Dermis microvascular lymphatic vessel endothelial cell (primary cell): ENCODE measurements at places on chromosomes 2 and 18. TPM values are rescaled to one million over a fixed set of nuclear protein-coding genes. Genes with fewer than 3 reads are reported as not detected.

DNA sequence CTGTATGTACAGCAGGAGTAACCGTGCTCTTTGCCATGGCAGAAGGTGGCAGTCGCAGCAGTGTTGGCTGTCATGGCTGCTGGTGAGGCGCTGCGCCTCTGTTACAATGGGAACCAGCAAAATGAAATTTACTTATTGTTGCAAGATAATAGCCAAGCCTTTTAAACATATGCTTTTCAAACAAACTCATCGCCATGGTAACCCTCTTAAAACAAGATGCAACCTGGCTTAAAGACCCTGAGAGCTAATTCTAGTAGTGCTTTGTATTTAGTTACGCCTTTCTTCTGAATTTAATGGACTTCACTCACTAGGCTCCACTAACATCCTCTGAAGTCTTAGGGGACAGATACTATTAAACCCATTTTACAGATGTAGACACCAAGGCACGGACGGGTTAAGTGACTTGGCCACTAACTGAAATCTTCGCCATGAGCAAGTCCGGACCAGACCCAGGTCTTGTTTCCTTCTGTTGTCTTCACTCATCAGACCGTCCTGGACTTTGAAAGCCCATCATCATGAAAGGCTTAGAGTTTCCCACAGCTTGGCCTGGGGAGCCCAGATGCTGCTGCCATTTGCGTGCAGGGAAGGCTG is 111.6 kb upstream of the ODC1 start:
- no peak for DNase-seq

GRCh38 chr2:23689891-23690290 is 237.0 kb downstream of the ATAD2B start:
- DNase-seq: no peak

DNA sequence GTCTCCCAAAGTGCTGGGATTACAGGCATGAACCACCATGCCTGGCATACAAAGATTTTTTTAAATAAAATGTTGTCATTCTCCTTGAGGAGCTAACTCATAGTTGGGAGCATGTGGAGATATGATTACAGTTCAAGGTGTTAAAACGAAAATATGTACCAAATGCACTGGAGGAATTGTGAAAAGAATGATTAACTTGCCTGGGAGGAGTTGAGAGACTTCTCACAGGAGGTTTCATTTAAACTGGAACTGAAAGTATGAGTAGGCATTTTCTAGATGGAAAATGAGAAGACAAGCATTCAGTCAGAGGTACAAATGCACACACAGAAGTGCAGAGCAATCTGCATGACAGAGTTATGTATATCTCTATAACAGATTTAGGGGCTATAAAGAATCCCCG is 126.6 kb upstream of the PDE1A start:
- DNase-seq: no peak

GRCh38 chr18:10170375-10170774 is 256.6 kb downstream of the VAPA start:
- DNase-seq: peak; percentile 60

DNA sequence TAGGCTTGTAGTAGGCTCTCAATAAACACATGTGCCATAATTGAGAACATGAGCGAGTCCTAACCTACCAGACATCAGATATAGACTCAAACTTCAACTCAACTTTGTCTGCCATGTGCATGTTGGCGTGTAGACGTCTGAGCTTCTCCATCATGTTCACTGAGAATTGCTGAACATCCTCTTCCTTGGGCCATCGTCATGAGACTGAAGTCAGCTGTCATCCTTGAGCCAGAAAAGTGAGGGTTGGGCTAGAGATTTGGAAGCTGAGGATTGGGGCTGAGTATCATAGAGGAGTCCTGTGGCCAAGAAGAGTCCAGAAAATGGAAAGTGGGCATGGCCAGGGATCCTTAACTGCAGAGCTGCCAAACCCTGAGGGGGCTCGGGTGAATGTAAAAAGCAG is 7.8 kb upstream of the EFR3B start:
- DNase-seq: no peak

- no peak for DNase-seq
Measured at GRCh38 chr2:182541268-182541667, 114.4 kb upstream of the PDE1A start.

DNA sequence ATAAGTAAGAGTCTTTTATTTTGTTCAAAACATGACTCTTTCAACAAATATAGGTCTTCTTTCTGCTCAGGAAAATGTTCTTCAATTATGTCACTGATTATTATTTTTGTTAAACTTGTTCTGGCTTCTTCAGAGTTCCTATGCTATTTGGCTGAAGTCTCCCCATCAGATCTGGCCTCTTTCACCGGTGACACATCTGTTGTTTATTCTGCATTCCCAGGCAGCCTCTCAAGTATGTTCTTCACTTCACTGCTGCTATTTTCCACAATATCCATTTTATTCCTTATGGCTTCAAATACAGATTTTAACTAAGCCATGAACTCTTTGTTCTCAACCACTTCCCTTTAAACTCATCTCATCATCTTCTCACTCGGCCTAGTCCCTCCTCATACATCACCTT is 45.7 kb downstream of the HDAC4 start:
- DNase-seq: no peak

DNA sequence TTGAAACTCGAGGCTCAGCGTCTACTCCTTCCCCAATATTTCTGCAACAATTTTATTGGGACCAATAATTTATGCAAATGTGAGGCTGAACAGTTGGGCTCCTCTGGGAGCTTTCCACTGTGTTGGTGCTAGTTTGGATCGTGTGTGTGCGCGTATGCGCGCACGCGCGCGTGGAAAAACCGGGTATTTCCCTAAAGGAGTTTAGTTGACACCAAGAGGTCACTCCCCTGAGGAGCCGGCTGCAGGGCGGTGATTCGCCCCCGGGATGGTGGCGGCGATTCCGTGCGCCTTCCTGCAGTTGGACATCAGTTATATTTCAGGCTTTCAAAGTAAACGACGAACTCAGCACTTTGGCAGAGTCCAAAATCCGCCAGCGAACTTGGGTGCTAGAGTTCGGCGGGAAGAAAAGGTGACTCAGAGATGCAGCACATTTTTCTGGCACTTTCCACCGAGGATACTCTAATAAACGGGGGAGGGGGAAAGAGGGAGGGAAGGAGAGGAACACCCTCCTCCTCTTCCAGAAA is 186.5 kb upstream of the FANCL start:
- no peak for DNase-seq

DNA sequence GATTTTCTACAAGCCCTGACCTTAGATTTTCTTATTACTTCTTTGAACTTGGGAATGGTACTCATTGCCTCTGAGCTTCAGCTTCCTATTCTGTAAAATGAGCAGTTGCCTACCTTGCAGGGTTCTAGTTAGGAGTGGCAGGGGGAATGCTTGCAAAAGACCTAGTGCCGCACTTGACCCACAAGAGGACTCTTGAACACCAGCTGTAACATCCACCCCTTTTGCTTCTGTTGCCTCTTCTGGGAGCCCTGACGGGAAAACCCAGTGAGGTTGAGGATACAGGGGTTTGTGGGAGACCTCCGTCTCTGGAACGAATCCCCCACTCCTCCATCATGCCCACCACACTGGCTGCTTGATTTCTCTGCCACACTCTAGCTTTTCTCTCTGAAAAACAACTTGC is 27.1 kb upstream of the LBH start:
- no peak for DNase-seq

GRCh38 chr2:85255456-85255812 is 72.4 kb downstream of the TGOLN2 start:
- no peak for DNase-seq

GRCh38 chr2:6876309-6876708 is 1.3 kb upstream of the RSAD2 start:
- DNase-seq: no peak

- DNase-seq: no peak
Measured at GRCh38 chr2:218077464-218078216, 8.6 kb downstream of the RUFY4 start.

DNA sequence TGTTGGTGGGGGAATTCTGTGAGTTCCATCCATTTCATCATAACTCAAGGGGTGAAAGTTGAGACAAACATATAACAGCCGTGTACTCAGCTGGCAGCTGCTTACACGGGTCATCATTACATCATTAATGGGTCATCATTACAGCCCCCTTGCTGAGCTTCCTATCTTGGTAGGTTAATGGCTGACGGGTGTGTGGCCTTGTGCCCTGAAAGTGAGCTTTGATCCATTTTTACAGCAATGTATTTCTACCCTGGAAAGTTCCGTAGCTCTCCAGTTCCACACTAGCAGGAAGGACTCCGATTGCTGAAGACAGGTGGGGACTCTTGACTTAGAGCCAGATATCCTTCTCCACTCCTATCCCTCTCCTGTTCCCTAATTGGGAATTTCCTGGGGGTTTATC is 105.2 kb upstream of the DLX2 start:
- peak; percentile 51 for DNase-seq

- DNase-seq: peak; percentile 71
Measured at GRCh38 chr2:27049422-27050280, 1.8 kb upstream of the AGBL5 start.

DNA sequence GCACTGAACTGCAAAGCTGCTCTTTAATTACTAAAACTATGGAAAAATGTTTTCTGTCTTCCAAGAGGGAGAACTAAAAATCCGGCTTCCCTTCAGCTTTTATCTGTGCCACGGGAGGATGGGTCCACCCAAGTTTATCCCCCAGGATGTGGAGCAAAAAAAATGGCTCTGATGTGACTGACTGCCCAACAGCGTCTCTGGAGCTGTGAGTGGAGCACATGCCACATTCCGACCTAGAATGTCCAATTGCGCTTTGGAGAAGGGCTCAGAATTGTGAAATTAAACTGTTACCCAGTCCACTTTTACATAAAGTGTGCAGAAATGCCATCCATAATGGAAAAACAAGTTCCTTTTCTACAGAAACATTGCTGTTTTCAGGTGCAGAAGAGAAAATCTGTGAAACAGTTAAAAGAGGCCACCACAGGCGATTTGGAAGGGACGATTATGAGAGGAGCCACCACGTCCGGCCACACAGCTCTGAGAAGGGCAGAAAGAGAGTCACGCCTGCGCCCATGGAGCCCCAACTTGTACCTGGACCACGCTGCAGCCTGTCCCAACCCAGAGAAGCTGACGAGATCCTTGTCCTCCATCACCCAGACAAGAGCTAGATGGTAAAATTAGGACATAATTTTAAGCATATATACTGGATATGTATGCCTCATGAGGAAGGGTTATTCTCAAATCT is 99.9 kb upstream of the TPO start:
- DNase-seq: no peak

DNA sequence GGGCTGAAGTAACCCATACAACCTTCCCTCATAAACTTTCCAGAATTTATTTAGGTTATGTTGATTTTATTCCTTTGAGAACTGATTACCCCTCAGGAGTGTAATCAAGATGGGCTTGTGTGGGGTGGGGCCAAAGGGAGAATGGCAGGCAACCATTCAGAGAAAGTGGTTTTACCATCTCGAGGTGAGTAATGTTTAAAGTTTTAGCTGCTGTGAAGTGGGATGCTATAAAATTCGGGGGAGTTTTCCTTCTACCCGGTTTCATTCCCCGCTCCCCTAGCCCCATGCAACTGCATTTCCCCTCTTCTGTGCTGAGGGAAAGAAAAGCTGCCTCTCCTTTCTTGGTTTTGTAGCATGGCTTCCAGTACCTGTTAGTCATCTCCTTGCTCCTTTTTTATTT is 34.7 kb downstream of the MAP4K4 start:
- DNase-seq: no peak

- no peak for DNase-seq
Measured at GRCh38 chr2:172437419-172438341, 10.3 kb downstream of the ITGA6 start.

DNA sequence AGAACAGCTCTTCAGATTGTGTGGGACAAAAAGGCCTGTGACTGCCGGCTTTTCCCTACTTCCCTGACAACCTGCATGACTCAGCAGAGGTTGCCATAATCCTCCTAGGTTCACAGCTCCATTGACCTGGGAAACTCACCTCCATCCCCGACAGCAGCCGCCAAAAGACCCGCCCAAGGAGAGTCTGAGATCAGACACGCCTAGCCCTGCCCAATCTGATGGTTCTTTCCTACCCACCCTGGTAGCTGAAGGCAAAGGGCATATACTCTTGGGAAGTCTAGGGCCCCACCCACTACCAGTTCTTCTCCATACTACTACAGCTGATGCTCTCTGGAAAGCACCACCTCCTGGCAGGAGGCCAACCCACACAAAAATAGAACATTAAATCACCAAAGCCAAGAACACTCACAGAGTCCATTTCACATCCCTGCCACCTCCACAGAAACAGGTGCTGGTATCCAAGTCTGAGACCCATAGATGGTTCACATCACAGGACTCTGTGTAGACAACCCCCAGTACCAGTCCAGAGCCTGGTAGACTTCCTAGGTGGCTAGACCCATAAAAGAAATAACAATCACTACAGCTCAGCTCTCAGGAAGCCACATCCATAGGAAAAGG is 140.6 kb downstream of the NETO1 start:
- DNase-seq: no peak

Gene TFCP2L1
- not detected in 2 replicates for total RNA-seq

Gene LYPD6
- total RNA-seq: 7.8 and 13.3 TPM in 2 replicates

Gene ITPRID2
- 119 and 141 TPM in 2 replicates for total RNA-seq

Gene LPIN1
- total RNA-seq: 14.1 and 14.7 TPM in 2 replicates

Gene C1QL2
- total RNA-seq: not detected in 2 replicates

Gene GRHL1
- total RNA-seq: 0.26 and 0.76 TPM in 2 replicates

Gene LONRF2
- not detected in 2 replicates for total RNA-seq

Gene ABCA12
- not detected in 2 replicates for total RNA-seq

Gene ZNF396
- total RNA-seq: 0.51 and 0.63 TPM in 2 replicates

Gene MRPL19
- total RNA-seq: 22.9 and 36.5 TPM in 2 replicates

Gene XIRP2
- total RNA-seq: not detected in 2 replicates

Gene MDH1B
- total RNA-seq: 0.13 TPM in 2 replicates

Gene CTAGE1
- total RNA-seq: not detected in 2 replicates

Gene INHBB
- 20.4 and 35.3 TPM in 2 replicates for total RNA-seq
